Jurkat, Clone E6-1 (cell line): ENCODE measurements at places on chromosomes 1 and 21.

DNA sequence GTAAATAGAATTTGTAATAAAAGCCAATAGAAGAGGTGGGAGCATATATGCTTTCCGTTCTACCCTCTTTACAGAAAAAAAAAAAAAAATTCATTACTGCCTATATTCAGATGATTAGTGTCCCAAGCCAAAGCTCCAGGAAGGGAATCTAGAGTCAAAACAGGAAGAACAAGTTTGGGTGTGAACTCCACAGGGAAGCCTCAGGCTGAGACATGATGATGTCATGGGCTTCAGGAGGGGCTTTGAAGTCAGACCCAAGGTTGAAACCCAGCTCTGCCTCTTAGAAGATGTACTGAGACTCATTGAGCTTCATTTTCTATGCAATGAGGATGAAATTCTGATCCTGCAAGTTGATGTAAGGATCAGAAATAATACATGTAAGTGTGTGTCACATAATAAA is 250.0 kb upstream of the ADGRL2 start:
- DNase-seq, result no peak

- no peak for DNase-seq
These were observed 153.3 kb upstream of the RUNX1 start for GRCh38 chr21:35202431-35202830.

DNA sequence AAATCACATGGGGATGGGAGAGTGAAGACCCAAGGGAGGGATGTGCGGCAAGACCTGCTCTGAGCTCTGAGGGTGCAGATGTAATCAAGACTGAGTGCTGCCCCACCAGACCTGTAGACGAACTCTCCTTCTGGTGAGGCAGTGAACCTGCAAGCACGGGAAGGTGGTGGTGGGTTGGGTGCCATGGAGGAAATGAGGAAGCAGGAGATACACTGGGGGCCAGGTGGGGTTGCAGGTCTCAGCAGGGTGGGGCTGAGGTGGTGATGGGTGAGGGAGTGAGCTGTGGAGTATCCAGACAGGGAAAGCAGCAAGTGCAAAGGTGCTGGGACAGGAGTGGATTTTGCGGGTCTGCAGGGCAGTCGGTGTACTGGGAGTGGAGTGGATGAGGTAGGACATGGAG is 102.3 kb downstream of the KCNJ15 start:
- DNase-seq, result no peak

DNA sequence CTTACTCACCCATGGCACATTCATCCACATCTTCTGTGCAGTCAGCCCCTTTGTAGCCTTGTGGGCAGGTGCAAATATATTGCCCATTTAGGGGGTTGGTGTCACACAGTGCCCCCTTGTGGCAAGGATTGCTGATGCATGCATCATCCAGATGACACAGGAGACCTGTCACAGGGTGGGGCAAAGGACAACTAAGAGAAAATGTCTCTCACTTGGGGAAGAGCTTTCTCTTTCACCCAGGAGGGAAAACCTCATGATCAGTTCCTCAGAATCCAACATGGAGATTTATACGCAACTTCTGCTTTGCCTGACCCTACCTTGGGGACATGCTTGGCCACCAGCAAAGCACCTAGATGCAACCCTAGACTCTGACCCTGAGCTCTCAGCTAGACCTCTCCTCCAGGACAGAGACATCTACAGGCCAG is 71.8 kb upstream of the ADAM30 start:
- peak; percentile 61 for DNase-seq

- peak; percentile 63 for DNase-seq
These were observed 35.1 kb downstream of the NUAK2 start for GRCh38 chr1:205286335-205286950.

DNA sequence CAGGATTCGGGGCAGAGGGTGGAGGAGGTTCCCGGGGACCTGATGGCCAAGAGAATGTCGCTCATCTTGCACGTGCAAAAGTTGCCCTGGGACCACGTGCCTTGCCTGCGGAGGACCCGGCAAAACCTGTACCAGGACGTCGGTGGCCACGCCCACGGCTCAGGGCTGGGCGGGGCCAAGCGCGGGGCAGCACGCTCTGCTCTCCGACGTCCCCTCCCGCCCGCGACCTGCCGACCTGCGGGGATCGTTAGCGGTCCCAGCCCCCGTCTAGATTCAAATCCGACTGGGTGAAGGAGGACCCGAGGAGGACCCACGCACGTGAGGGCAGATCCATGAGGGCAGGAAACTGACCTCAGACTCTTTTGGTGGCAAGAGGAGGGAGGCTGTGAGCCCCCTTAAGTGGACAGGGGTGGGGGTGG is at the start of gene C1orf167:
Gene C1orf167, plus strand, starts transcription at position 206 of the 419 bp plus-strand sequence. CDS start 2,208 bp downstream, outside the sequence.
- DNase-seq, result no peak

- no peak for DNase-seq
These were observed 66.0 kb upstream of the PAX7 start for GRCh38 chr1:18564676-18565075.

GRCh38 chr1:159945483-159946241 is at the start of gene IGSF9:
IGSF9 (minus strand) TSS chr1:159945613; CDS start chr1:159943454, 2,159 bp downstream.
- peak; percentile 78 for DNase-seq

GRCh38 chr1:225930566-225930965 is 6.5 kb upstream of the PYCR2 start:
- DNase-seq, result no peak

DNA sequence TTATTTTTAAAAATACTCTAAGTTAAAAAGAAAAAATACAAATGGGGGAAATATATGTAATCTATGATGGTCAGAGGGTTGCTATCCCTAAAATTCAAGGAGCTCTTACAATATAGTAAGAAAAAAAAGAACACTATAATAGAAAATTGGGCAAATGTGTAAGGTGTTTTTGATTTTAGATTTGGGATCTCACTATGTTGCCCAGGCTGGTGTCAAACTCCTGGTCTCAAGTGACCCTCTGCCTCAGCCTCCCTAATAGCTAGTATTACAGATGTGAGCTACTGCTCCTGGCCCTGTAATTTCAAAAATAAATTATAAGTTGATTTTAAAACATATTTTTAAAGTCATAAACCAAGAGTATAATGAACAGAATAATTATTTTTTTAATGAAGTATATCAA is 45.9 kb downstream of the CDC42BPA start:
- DNase-seq, result no peak

GRCh38 chr1:119675349-119676345 is 27.6 kb upstream of the ZNF697 start:
- peak; percentile 63 for DNase-seq

GRCh38 chr1:222833356-222833876 is 18.6 kb downstream of the DISP1 start:
- DNase-seq, result no peak

- DNase-seq, result no peak
These were observed 73.7 kb downstream of the CAPZB start for GRCh38 chr1:19411612-19412011.

- no peak for DNase-seq
These were observed 98.9 kb upstream of the SLC44A3 start for GRCh38 chr1:94721240-94721639.

GRCh38 chr1:99069146-99069545 is 64.5 kb upstream of the PLPPR5 start:
- DNase-seq, result no peak

DNA sequence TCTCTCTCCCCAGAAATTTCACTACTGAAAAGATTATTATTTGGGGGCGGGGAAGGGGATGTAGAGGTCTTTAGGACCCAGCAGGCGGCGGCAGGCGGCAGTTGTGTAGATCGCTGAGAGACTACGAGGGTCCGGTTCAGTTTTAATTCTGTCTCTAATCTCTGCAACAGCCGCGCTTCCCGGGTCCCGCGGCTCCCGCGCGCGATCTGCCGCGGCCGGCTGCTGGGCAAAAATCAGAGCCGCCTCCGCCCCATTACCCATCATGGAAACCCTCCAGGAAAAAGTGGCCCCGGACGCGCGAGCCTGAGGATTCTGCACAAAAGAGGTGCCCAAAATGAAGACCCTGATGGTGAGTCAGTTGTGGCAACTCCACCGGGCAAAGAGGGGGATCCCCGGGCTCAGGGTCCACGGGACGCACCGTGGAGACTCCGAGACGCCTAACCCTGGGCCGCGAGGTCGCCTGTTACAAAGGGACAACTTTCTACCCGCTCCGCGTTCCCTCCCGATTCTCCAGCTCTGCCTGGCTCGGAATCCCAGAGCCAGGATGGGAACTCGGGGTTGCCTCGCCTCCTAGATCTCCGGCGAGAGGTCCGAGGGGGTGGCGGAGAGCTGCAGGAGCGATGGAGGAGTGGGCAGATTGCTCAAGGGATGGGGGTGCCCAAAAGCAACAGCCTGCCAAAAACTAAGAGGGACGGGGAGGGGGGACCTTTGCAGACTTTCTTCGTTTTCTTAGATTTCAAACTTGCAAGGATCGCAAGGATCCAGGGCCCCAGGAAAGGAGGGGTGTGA is at the start of gene ST6GALNAC5:
Gene ST6GALNAC5, plus strand, starts transcription at position 139 of the 789 bp plus-strand sequence.
- no peak for DNase-seq

DNA sequence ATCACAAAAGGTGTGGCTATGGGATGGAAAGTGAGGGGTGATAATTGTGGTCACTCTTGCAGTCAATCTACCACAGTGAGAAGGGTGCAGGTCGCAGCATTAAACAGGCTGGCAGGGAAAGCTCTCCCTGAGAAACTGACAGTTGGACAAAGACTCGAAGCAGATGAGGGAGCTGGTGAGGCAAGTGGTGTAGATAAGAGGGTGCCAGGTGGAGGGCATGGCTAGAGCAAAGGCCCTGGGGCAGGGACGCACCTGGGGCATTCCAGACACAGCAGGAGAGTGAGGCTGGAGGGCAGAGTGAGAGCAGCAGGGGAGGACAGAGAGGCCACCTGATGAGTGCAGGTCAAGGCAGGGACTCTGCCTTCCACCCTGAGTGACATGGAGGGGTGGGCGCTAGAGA is 264.8 kb downstream of the PRDM2 start:
- no peak for DNase-seq

DNA sequence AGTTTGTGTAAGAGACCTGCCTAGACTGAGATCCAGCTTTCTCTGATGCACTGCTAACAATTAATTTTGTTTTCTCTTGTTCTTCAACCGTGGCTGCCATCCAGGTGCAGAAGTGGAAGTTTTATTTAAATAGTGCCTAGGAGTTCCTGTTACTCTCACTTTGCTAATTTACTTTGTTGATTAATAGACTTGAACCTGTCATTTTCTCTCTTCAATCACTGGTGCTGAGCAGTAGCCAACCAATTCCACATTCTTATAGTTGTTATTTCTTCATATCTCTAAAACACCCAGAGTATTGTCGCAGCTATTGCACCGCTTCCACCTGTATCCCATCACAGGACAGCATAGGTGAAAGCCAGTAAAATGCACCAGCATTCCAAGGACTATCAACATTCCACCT is 157.2 kb downstream of the PDE4B start:
- no peak for DNase-seq

- DNase-seq, result no peak
These were observed 62.3 kb downstream of the GRIK3 start for GRCh38 chr1:36971852-36972618.

- no peak for DNase-seq
These were observed 5.2 kb upstream of the KIAA1614 start for GRCh38 chr1:180907313-180908055.

- DNase-seq, result no peak
These were observed 1.9 kb upstream of the PSMG1 start for GRCh38 chr21:39185157-39185556.

DNA sequence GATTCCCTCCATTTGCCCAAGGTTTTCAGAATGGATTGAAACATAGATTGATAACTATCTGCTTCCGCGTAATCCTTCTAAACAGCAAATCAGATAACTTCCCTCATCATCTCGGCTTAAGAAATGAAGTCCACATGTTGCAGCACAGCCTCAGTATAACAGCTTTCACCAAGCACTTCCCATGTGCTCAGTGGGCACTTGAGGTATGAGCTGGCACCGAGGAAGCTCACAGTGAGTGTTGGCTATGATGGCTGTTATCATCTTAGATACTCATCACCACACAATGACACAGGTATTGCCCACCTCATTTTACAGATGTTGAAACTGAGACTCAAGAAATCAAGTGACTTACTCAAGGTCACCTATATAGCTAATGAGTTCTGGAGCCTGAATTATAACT is 43.2 kb downstream of the RCSD1 start:
- no peak for DNase-seq

DNA sequence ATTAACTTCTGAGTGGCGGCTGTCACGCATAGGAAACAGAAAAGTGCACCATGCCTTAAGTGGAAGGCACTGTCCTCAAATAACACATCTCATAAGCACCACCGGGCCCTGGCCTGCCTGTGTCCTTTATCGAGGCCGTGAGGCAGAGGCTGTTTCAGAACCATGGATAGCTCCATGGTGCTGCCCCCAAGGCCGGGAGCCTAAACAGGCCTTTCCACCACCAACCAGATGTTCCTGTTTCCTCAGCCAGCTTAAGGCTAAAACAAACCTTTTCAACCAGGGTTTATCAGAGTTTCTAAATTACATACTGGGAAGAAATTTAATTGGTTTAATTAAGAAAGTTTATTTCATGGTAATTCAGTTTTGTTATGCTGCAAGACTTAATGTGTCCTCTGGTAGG is 114.4 kb downstream of the DMRTA2 start:
- peak; percentile 37 for DNase-seq

GRCh38 chr21:25330266-25330665 is 277.0 kb downstream of the MRPL39 start:
- no peak for DNase-seq

DNA sequence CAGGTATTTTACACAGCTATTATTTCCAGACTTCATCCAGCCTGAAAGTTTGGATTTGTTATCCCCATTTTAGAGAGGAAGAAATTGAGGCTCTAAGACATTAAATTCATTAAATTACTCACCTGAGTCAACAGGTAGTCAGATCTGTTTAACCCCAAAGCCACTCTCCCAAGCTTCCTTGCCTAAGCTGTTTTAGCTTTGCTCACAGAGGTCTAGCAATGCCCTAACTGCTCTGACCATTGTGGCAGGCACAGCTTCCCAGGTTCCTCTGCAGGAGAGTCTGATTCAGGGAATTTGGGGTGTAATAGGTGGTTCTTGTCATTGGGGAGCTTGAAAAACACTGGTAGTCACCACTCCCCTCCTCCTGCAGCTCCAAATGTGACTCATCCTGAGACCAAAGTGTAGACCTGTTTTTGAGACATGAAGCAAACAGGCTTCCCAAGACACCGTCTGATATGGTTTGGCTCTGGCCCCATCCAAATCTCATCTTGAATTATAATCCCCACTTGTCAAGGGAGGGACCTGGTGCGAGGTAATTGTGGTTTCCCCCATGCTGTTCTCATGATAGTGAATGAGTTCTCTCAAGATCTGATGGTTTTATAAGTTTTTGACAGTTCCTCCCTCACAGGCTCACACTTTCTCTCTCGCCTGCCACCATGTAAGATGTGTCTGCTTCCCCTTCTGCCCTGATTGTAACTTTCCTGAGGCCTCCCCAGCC is 142.8 kb upstream of the DNAH14 start:
- peak; percentile 61 for DNase-seq

GRCh38 chr1:213984387-213985208 is 3.2 kb upstream of the PROX1 start:
- peak; percentile 42 for DNase-seq

DNA sequence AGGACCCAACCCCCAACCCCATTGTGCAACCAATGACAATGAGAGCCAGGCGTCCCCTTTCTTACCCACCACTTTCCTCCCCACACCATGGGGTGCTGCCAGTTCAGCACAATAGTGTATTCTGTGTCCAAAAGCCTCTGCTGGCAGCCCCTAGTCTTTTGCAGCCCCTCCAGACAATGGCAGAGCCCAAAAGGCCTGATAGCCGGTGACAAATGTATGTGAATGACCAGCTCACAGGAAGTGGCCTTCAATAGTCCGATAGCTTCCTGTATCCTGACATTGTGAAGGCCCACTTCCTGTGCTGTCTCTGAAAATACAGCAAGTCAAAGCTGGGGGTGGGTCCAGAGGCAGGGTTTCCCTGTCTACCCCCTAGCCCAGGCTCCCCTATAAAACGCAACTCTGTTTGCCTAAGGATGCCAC is 16.6 kb downstream of the SMIM12 start:
- DNase-seq, result no peak
